Muscle of leg (tissue), 16 donors: ENCODE measurements at places on chromosomes 16 and 17.

DNA sequence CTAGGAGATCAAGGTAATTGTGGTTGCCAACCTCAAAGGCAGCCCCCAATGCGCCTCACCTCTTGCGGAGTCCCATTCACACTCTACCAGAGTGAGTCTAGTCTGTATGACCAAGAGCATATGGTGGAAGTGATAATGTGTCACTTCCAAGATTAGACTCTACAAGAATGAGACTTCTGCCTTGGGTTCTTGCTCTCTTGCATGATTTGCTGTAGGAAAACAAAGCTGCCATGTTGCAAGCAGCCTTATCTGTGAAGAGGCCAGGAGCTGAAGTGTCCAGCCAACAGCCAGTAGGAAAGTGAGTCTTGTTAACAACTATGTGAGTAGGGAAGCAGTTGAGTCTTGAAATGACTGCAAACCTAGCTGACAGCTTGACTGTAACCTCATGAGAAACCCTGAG, 3.4 kb downstream of the TERF2 start:
- DNase-seq: no peak

DNA sequence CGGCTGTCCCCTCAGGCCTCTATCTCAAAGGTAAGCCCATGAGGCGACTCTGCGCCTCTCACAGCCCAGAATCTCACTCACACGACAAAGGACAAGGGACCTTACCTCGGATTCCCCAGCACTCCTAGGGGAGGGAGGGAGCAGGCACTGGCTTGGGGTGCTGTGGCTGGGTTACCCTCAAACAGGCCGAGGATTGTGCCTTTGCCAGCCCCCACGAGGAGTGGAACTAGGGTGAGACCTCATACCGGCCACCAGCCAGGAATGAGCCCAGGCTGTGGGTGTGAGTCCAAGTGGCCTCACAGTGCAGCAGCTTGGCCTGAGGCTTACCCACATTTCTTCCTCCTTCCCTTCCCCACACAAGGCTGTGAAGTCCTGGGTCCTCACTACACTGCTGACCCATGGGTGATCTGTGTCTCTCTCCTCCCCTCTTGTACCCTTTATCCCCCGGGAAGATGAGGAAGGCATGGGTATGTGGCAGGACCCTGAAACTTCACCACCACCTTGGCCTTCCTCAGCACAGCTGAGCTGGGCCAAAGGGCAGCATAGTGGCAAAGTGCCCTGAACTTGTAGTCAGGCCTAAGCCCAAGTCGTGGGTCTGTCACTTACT, 5.9 kb downstream of the PROCA1 start:
- DNase-seq: no peak

DNA sequence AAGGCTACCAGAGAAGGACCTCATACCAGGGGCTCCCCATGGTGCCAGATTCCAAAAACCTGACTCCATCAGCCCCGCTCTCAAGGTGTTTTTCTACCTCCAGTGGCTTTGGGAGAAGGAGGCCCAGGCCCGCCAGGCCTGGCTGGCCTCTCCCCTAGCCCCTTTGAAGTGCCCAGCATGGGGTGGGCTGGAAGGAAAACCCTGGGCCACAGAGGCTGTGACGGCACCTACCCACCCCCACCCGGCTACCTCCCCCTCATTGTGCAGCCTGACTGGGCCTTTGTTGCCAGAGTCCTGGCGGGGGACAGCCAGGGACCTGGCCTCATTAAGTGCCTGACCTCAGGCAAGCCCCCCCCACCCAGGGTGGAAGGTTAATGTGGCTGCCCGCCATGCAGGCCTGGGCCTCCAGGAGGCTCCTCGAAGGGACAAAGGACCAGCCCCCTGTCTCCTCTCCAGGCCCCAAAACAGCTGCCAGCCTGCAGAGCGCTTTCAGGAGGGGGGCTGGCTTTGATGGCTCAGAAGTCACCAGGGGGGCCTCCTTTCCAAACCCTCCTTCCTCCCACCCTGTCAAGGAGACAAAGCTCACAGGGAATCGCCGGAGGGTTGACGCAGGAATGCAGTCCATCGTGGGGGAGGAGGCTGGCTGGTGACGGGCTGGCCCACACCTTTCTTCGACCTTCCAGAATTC, 159.4 kb downstream of the ZNF423 start:
- no peak for DNase-seq

- DNase-seq: peak; percentile 67
These were observed 6.4 kb upstream of the LGALS3BP start for GRCh38 chr17:78986048-78986648.

DNA sequence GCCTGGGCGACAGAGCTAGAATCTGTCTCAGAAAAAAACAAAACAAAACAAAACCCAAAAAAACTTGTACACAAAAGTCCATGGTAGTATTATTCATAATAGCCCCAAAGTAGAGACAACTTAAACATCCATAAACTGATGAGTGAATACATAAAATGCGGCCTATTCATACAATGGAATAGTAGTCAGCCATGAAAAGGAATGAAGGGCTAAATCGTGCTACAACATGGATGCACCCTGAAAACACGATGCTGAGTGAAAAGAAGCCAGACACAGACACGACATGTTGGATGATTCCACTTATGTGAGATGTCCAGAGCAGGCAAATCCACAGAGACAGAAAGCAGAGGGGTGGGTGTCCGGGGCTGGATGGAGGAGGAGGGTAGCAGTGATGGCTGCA, 12.3 kb downstream of the KCNG4 start:
- no peak for DNase-seq

GRCh38 chr16:86930663-86931373, 352.5 kb downstream of the FOXL1 start:
- no peak for DNase-seq
